ENCODE measurements at places on chromosomes 5 and 9. TPM values are rescaled to one million over a fixed set of nuclear protein-coding genes. Genes with fewer than 3 reads are reported as not detected.

GRCh38 chr9:115109486-115109885, 8.5 kb downstream of the TNC start:
- DNase-seq: no peak

DNA sequence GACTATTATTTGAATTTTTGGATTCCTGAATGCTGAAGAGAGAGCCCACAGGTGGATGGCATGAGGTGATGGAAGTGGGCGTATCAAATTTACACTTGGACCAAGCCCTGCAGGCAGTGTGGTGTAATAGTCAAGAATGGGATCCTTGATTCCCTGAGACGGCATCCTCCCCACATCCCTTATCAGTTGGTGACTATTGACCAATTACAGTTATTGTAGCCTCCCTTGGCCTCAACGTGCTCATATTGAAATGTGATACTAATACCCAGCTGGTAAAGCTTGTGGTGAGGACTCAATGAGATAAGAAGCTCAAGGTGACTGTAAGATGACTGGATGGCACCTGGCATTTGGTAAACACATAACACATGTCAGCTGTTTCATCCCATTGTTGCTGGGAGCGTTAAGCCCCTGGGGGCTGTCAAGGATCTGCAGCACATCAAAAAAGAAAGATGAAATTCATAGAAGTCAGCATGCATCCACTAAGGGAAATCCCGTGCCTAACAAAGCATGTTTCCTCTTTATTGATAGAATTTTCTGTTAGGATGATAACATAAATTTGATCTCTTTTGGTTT, 65.6 kb upstream of the IRX2 start:
- no peak for DNase-seq

DNA sequence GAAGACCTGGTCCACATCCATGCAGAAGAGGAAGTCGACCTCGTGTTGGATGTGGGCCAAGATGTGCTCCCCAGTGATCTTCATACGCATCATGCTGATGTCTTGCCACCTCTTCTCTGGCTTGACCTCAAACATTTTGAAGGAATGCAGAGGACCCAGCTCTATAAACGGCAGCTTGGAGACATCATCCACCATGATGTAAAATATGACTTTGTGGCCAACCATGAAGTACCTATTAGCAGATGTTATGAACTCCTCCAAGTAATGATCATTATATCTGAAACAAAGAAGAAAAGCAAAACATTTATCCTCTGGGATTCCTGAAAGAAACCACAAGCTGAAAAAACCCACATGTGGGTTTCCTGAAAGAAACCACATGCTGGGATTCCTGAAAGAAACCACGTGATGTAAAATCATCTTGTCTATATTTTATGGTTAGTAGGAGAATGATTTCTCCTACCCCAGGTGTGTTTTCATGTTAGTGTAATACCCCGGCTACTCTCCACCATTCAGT, 52.3 kb downstream of the GGTA1 start:
- no peak for DNase-seq

- no peak for DNase-seq
Measured at GRCh38 chr5:71780597-71780996, 61.5 kb downstream of the CARTPT start.

DNA sequence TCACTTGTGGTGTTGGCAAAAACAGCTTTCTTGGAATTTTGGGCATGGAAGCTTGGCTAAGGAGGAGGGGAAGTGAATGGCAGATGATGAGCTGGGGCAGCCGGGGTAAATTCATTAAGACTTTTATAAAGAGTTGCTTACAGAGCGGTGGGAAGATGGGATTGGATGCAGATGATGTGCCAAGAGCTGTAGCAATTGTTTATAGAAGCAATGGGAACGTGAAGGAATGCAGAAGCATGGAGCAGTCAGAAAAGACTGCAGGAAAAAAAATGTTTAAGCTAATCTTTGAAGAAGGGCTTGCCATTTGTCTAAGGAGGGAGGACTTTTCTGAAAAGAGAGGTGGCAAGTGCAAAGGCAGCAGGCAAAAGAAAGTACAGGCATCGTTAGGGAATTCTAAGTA, 86.6 kb upstream of the SHISAL2B start:
- DNase-seq: no peak

Gene ZBED3
- 30.3 TPM for polyA plus RNA-seq

Gene MSMP
- polyA plus RNA-seq: not detected

DNA sequence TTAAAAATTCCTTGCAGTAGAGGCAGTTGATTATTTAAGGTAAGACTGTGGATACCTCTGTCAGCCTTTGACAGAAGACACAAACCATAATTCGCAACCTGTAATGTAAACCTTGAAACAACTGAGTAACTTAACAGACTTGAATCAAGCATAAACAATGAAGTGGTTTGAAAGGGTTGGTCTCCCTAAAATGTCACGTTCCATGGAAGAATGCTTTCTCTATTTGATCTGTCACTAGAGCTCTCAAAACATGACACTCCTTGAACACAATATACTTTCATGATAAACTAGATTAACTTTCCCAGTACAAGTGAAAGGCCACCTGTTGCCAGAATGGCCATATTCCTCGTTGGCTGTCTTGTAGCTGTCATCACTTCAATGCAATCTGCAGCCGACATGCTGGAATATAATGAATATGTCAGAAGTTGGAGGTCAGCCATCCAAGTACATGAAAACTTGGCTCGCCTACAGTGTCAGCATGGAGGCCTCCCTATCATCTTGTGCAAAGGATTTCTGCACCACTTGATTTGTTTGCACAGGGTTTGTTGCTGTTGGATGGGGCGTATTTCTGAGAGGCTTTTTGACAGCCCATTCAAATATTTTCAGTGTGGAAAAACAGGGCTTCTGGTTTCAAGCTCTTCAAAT, 228.0 kb downstream of the TLE4 start:
- peak; percentile 65 for DNase-seq

- no peak for DNase-seq
Measured at GRCh38 chr9:126443144-126443543, 116.5 kb downstream of the MVB12B start.
